PC-3 (cell line): ENCODE measurements at places on chromosomes 6 and 20. TPM values are rescaled to one million over a fixed set of nuclear protein-coding genes. Genes with fewer than 3 reads are reported as not detected.

GRCh38 chr20:44886266-44886651, 754 bp downstream of the YWHAB start:
- peak overlapping the region; percentile 77 for H3K27ac ChIP-seq
- no peaks in the 10 kb centered on the region for H3K27me3 ChIP-seq
- H3K36me3 ChIP-seq = peaks cover 12% of the 10 kb centered on the region
- no peak for DNase-seq
- peak overlapping the region; percentile 96 for H3K4me3 ChIP-seq

- H3K36me3 ChIP-seq = no peaks in the 10 kb centered on the region
- H3K27me3 ChIP-seq = peaks cover 25% of the 10 kb centered on the region
- no peaks in the 10 kb centered on the region for H3K4me1 ChIP-seq
- DNase-seq = no peak
- no peak overlapping the region for H3K4me3 ChIP-seq
Observed at GRCh38 chr6:87887266-87887665, 160.4 kb upstream of the SPACA1 start.

- no peak overlapping the region for H3K4me3 ChIP-seq
- no peak overlapping the region for H3K27ac ChIP-seq
- H3K27me3 ChIP-seq = no peaks in the 10 kb centered on the region
- H3K4me1 ChIP-seq = no peaks in the 10 kb centered on the region; the same call in 1 of the 2 replicates
- no peak for DNase-seq
Observed at GRCh38 chr20:62953839-62954703, 1.6 kb downstream of the SLC17A9 start.

DNA sequence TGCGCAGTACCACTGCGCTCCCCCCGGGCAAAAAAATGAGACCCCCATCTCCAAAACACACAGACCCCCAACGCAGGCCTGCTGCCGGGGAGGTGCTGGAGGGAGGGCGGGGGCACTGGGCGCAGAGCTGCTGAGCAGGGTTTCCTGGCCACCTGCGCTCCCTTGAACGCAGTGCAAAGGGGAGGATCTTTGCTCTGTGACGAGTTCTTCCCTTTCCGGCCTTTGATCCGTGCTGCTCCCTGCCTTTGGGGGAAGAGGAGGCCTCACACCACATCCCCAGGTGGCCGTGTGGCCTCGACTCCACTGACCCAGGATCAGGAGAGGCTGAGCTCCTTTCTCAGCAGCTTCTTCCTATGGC, 8.9 kb upstream of the COL20A1 start:
- H3K4me1 ChIP-seq = no peaks in the 10 kb centered on the region
- H3K27ac ChIP-seq = no peak overlapping the region

- H3K36me3 ChIP-seq = no peaks in the 10 kb centered on the region
- H3K27ac ChIP-seq = peak overlapping the region; percentile 79
- DNase-seq = peak; percentile 15
- no peaks in the 10 kb centered on the region for H3K27me3 ChIP-seq
- H3K4me1 ChIP-seq = peaks cover 26% of the 10 kb centered on the region
Observed at GRCh38 chr6:125258651-125259353, 43.0 kb downstream of the HDDC2 start.

- peak; percentile 89 for DNase-seq
- H3K27me3 ChIP-seq = no peaks in the 10 kb centered on the region
Observed at GRCh38 chr6:121826156-121826810, 390.8 kb downstream of the GJA1 start.

GRCh38 chr6:105210932-105211531, 31.2 kb upstream of the POPDC3 start:
- H3K27me3 ChIP-seq = no peaks in the 10 kb centered on the region
- H3K4me1 ChIP-seq = peaks cover 54% of the 10 kb centered on the region
- H3K36me3 ChIP-seq = no peaks in the 10 kb centered on the region
- DNase-seq = no peak

- no peak overlapping the region for H3K4me3 ChIP-seq
- H3K27ac ChIP-seq = no peak overlapping the region
- H3K36me3 ChIP-seq = no peaks in the 10 kb centered on the region
- H3K4me1 ChIP-seq = no peaks in the 10 kb centered on the region
- peaks cover 9% of the 10 kb centered on the region for H3K27me3 ChIP-seq
- no peak for DNase-seq
Observed at GRCh38 chr6:107699254-107699653, 124.9 kb downstream of the SCML4 start.

GRCh38 chr6:42227173-42227850, 9.7 kb upstream of the MRPS10 start:
- H3K27me3 ChIP-seq = no peaks in the 10 kb centered on the region
- peaks cover 11% of the 10 kb centered on the region for H3K36me3 ChIP-seq
- peak overlapping the region; percentile 45 for H3K4me3 ChIP-seq
- peak overlapping the region; percentile 98 for H3K27ac ChIP-seq
- H3K4me1 ChIP-seq = peaks cover 78% of the 10 kb centered on the region

DNA sequence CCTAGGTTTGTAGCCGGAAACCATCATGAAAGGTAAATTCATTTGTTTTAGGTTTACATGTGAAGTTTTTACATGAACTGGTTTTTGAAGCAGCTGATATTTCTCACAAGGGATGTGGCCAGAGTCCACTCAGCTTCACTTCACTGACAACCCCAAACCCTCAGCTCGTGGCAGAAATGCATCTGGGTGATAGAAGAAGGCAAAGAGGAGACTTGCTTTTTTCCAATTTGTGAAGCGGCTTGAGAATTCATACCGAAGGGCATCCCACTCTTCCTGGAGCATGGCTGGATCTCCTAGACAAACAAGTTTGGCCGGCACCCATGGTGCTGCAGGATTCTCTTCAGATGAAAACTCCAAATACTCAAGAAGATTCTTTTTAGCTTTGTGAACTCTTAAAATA, 392.8 kb upstream of the CNR1 start:
- no peak for DNase-seq
- H3K36me3 ChIP-seq = no peaks in the 10 kb centered on the region
- no peaks in the 10 kb centered on the region for H3K4me1 ChIP-seq
- no peak overlapping the region for H3K4me3 ChIP-seq
- H3K27ac ChIP-seq = no peak overlapping the region

GRCh38 chr6:41683523-41684310, 45.4 kb downstream of the MDFI start:
- peak; percentile 71 for DNase-seq
- no peak overlapping the region for H3K4me3 ChIP-seq
- no peaks in the 10 kb centered on the region for H3K36me3 ChIP-seq
- H3K27ac ChIP-seq = no peak overlapping the region

DNA sequence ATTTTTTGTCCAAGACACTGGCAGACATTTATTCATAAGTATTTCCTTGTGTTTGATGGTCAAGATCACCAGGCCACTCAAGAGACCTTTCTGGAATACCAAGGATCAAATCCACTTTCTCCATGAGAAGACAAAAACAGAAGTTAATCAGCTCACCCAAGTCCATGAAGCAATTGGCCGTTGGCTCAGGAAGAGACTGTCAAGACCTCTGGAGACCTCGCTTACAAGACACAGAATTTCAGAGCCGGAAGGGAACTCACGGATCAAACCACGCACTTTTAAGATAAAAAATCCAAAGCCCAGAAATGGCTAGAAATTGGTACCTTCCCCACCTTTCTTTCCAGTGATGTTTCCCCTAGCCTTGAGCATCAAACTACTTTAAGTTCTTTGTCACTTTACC, 3.3 kb downstream of the TRERF1 start:
- H3K36me3 ChIP-seq = no peaks in the 10 kb centered on the region
- DNase-seq = no peak
- no peak overlapping the region for H3K27ac ChIP-seq
- H3K4me1 ChIP-seq = peaks cover 15% of the 10 kb centered on the region
- peak overlapping the region; percentile 71 for H3K4me3 ChIP-seq

GRCh38 chr20:19392344-19393130, 180.1 kb downstream of the SLC24A3 start:
- no peaks in the 10 kb centered on the region for H3K36me3 ChIP-seq
- H3K27ac ChIP-seq = no peak overlapping the region
- H3K27me3 ChIP-seq = no peaks in the 10 kb centered on the region
- no peak for DNase-seq
- H3K4me1 ChIP-seq = no peaks in the 10 kb centered on the region
- H3K4me3 ChIP-seq = no peak overlapping the region

- H3K4me1 ChIP-seq = no peaks in the 10 kb centered on the region
- H3K27ac ChIP-seq = no peak overlapping the region
- peak; percentile 22 for DNase-seq
Observed at GRCh38 chr6:86969573-86969972, 32.2 kb downstream of the HTR1E start.

GRCh38 chr6:163945808-163946207, 531.3 kb downstream of the QKI start:
- H3K4me3 ChIP-seq = no peak overlapping the region
- H3K27ac ChIP-seq = no peak overlapping the region
- peaks cover 7% of the 10 kb centered on the region; the same call in 1 of the 2 replicates for H3K27me3 ChIP-seq
- no peaks in the 10 kb centered on the region for H3K36me3 ChIP-seq
- DNase-seq = no peak

GRCh38 chr6:42745083-42745639, 742 bp downstream of the TBCC start:
- no peaks in the 10 kb centered on the region for H3K36me3 ChIP-seq
- H3K27ac ChIP-seq = peak overlapping the region; percentile 60; the same call in 1 of the 2 replicates
- no peak for DNase-seq
- peak overlapping the region; percentile 98 for H3K4me3 ChIP-seq

DNA sequence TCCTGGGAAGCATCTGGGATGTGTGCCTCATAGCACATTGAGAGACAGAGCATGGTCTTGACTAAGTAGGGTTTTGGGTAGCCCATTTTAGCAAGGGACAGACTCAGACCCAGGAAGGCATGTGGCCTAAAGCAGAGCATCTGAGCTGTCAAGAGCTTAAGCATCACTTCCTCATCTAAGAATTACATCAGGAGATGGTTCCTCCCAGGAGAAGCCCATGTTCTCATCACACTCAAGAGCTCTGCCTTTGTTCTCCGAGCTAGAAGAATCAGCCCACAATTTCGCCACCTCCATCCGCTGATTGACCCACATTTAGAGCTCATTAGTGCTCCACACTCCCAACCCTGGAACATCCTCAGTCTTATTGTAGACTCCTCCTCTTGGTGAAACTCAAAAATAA, 68.3 kb downstream of the NPEPL1 start:
- H3K27ac ChIP-seq = no peak overlapping the region
- H3K4me1 ChIP-seq = peaks cover 6% of the 10 kb centered on the region; the same call in 1 of the 2 replicates
- H3K4me3 ChIP-seq = no peak overlapping the region
- H3K27me3 ChIP-seq = peaks cover 87% of the 10 kb centered on the region

DNA sequence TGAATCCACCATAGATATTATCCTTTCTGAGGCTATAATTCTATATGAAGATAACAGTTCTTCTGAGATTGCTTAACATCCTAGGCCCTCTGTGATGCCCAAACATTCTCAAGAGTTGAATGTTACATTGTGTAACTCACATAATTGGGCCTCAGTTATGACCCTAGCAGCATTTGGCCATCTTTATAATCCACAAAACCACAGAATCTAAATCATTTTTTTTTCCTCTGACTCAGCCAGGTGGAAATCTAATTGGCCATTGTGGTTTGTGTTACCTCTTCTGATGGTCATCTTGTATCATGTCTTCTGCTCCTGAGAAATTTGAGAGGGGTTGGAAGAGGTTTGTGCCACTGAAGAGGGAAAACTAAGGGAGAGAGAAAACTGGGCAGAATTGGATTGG, 99.5 kb downstream of the LINC00237 start:
- no peaks in the 10 kb centered on the region for H3K36me3 ChIP-seq
- H3K4me1 ChIP-seq = no peaks in the 10 kb centered on the region
- no peak overlapping the region for H3K4me3 ChIP-seq

DNA sequence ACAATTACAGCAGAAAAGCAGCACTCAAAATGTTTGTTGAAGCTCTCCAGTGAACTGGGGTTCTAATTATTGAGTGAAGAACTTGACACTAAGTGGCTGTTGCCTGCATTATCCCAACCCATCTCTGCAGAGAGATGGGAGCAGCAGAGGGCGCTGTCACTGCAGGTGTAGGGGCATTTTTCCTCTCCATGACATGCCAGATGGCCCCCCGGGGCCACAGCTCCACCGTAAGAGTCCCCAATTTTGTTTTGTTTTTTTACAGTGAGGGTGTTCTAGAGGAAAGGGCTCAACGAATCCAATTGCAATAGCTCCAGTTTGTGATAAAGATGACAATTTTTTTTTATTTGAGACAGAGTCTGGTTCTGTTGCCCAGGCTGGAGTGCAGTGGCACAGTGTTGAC, 1.9 kb upstream of the FUCA2 start:
- H3K27ac ChIP-seq = no peak overlapping the region
- H3K4me3 ChIP-seq = no peak overlapping the region
- no peaks in the 10 kb centered on the region for H3K27me3 ChIP-seq
- no peaks in the 10 kb centered on the region for H3K36me3 ChIP-seq
- peak; percentile 30 for DNase-seq

DNA sequence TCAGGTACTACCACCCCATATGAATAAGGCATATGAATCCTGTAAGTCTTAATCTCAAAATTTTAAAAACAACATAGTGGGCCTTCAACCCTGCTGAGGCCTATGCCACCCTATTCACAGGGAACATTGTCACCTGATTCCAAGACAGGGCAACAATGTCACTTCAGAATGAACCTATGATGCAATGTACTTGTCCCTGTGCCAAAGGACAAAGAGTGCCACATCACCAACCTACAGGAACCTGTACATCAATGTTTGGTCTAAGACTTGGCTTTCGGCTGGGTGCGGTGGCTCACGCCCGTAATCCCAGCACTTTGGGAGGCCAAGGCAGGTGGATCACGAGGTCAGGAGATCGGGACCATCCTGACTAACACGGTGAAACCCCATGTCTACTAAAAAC, 318.5 kb upstream of the JARID2 start:
- H3K36me3 ChIP-seq = no peaks in the 10 kb centered on the region
- no peak overlapping the region for H3K4me3 ChIP-seq
- peaks cover 32% of the 10 kb centered on the region for H3K4me1 ChIP-seq
- no peaks in the 10 kb centered on the region for H3K27me3 ChIP-seq

GRCh38 chr6:109790131-109790530, 99.0 kb downstream of the FIG4 start:
- no peak overlapping the region; the same call in 1 of the 2 replicates for H3K27ac ChIP-seq
- H3K4me3 ChIP-seq = no peak overlapping the region
- H3K36me3 ChIP-seq = no peaks in the 10 kb centered on the region
- DNase-seq = peak; percentile 29
- peaks cover 47% of the 10 kb centered on the region for H3K4me1 ChIP-seq

DNA sequence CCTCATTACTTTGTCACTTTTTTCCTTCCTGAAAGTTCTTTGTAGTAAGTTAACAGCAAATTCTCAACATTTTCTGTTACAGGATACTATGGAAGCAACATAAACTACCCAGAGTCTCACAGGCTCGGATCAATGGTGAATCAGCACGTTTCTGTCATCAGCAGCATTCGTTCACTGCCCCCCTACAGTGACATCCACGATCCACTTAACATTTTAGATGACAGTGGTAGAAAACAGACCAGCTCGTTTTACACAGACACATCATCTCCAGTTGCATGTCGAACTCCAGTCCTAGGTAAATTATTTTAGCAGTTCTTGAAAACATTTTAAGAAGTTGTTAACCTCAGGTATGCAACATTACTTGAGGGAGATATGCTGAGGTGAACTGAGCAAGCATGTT, 51.6 kb downstream of the RFX6 start:
- DNase-seq = no peak
- no peaks in the 10 kb centered on the region for H3K27me3 ChIP-seq
- no peaks in the 10 kb centered on the region for H3K36me3 ChIP-seq
- peaks cover 28% of the 10 kb centered on the region for H3K4me1 ChIP-seq

The SPEF1 gene
- total RNA-seq = 2.0 and 2.6 TPM in 2 replicates

The POLR1C gene
- total RNA-seq = 61.4 and 69.7 TPM in 2 replicates

The TREML2 gene
- not detected in 2 replicates for total RNA-seq

The RAMACL gene
- total RNA-seq = 0.26 and 0.92 TPM in 2 replicates

The EMILIN3 gene
- total RNA-seq = not detected in 2 replicates

The HLA-DRA gene
- total RNA-seq = not detected in 2 replicates

The TINAG gene
- not detected in 2 replicates for total RNA-seq

The UST gene
- 3.9 and 7.9 TPM in 2 replicates for total RNA-seq

The COL19A1 gene
- not detected in 2 replicates for total RNA-seq

The TCP11 gene
- 1.3 and 1.7 TPM in 2 replicates for total RNA-seq

The PKHD1 gene
- 0.40 and 0.52 TPM in 2 replicates for total RNA-seq
